ENCODE measurements at places on chromosomes 6 and 20.
A peak's percentile ranks its signal among the peaks of the same experiment; 100 is the strongest.

DNA sequence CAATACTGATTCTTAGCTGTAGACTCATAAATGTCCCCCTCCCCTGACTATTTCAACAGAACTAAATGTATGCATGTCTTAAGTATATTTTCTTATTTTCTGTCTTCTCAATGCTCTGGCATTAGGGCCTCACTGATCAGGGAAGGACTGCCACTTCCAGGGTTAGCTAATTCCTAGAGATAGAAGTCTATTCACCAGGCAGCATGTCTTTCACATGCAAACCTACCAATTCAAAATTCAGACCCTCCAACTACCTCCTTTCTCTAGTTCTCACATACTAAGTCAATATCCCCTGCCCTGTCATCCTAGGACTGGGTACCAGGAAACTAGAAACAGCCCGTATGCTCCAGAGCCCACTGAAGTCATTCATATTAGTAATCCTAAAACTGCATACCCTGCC lies 132.3 kb downstream of the RALGAPA2 start:
- no peak for DNase-seq

GRCh38 chr6:139748353-139749146 lies 374.1 kb upstream of the CITED2 start:
- DNase-seq, result no peak

- DNase-seq, result no peak
These were observed 101.4 kb downstream of the FAM120B start for GRCh38 chr6:170407932-170408331.

DNA sequence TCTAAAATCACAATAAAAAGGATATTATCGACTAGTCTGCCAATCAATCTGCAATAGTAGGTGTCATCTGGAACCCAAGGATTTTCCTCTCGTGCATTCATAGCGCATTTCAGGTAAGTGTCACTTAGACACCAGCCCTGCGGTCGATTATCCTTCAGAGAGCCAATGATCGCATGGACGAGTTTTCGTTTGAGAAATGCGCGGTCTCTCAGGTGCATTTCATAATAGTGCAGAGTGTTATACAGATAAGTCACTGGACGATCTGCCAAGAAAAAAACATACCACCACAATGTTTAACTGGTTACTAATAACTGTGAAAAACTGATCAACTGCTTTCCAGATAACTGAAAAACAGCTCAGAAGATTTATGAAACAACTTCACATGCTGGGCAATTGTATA lies 21.0 kb downstream of the ARG1 start:
- DNase-seq, result no peak

DNA sequence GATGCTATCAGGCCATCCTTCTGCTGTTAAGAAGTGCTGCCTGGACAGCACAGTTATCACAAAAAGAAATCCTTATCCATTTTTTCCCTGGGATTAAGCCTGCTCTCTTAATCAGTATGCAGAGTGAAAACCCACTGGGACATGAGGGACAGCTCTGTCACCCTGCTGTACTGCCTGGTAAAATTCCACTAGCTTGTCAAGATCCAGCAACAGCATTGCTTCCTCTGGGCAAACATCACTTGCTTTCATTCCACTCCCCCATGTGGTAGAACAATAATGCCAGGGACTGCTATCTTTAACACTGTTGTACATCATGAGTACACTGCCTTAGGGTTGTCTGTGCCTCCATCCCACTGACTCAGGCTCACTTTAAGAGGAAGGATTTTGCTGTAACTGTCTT lies 331.3 kb downstream of the KIF16B start:
- no peak for DNase-seq

DNA sequence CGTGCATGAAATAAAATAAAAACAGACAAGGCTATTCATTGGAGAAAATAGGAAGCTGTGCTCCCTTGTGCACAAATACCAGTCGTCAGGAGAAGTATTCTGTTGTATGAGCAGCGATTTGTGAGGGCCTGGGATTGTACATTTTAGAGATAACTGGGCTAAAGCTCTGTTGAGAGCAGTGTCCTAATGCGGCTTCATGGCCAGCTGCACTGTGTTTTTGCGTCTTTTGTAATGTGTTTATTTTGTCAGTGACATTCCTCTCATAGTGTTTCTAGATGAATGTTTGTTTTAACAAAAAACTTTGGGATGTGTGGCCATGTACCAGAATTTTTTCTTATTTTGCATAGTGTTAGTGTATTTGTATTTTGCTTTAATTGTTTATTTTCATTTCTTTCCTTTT lies 14.8 kb downstream of the ERMARD start:
- DNase-seq, result no peak

- no peak for DNase-seq
These were observed 48.3 kb downstream of the TXLNB start for GRCh38 chr6:139243536-139243935.

GRCh38 chr6:133254552-133255228 lies 13.5 kb downstream of the EYA4 start:
- DNase-seq, result no peak

DNA sequence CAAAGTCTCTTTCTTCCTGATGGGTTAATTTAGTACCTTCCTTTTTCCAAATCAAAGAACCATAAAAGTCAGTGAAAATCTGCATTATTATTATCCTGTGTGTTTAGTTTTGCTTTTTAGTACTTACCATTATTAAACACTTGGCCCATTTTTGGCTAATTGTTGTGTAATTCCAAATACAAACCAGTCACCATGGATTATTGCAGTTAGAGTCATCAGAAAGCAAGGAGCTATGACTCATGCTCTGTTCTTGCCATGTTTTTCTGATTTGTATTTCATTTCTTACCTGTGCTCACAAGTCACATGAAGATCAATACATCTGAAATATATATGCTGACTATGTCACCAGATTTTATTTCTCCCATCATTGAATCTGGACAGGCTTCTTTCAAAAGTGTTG lies 31.3 kb downstream of the SLC22A3 start:
- DNase-seq, result no peak

DNA sequence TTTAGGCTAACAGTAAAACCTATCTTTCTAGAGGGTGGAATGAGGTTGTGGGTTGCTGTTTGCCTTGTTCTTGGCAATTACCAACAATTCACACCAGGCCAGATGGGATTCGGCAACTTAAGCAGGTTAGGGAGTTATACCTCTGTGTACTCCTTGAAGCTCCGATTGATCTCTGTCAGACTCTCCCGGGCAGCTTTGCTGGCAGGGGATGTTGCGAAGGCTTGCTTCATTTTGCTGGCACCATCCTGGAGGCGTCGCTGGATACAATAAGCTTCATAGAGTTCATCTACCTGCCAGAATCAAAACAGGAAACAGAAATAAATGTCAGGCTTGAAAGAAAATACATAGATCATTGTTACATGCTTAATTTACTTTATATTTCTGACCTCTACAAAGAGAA lies 66.4 kb upstream of the ARMH2 start:
- no peak for DNase-seq

GRCh38 chr6:125099211-125100073 lies 54.1 kb upstream of the TPD52L1 start:
- peak; percentile 10 for DNase-seq

GRCh38 chr6:12105271-12105670 lies 93.2 kb downstream of the HIVEP1 start:
- no peak for DNase-seq

DNA sequence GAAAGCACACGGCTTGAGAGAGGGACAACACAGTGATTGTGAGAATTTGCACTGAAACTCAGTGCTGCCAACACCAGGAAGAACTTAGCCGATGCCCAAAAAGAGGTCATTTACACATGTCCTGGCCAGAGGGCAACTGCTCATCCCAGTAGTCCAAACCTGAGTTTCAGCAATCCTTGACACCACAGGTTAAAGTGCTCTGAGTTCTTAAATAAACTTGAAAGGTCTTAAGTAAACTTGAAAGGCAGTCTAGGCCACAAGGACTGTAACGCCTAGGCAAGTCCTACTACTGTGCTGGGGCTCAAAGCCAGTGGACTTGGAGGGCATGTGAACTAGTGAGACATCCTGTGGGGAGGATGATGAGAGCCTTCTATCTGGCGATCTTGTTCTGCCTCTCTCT lies 14.1 kb downstream of the SNX14 start:
- no peak for DNase-seq

DNA sequence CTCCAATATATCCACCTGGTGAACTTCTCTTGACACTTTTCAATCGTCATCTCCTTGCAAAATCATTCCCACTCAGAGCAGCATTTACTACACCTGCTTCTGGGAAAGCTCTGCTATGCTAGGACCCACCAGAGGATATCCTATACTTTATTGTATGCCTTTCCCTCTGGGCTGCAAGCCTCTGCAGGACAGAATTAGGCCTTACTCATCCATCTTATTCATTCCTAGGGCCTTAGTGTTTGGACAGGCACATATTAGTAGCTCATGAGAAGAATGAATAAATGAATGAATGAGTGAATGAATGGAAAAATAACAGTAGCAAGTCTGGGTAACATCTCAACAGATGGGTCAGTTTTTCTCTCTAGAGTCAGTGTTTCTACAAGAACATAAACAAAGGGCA lies 216.1 kb downstream of the MAFB start:
- DNase-seq, result no peak

DNA sequence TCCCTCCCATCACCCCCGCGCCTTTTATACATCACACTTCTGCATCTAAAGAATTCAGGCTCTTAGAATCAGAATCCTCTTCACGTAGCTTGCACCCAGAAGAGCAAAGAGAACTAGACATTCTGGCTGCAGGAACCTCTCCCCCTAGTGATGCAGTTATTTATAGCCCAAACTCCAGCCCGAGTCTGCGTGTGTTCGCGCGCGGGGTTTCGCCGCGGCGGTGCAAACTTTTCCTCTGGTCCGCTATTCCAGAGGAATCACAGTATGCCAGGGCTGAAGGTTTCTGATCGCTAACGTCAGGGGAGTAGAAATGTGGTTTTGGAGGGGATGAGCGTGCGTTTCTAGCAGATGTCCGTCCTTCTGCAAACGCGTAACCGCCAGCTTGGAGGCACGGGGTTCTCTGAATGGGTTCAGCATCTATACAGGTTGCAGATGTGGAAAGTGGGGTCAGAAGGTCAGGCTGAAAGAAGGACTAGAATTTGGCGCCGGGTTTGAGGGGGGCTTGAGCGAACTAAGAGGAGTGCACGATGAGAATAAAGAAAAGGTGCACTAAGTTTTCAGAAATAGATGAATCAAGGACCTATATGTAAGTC lies 1.8 kb downstream of the EPHA7 start:
- no peak for DNase-seq

- no peak for DNase-seq
These were observed 108.5 kb upstream of the MAP7 start for GRCh38 chr6:136658711-136659110.

GRCh38 chr6:21265034-21265729 lies 328.4 kb upstream of the SOX4 start:
- no peak for DNase-seq

- DNase-seq, result no peak
These were observed 893 bp downstream of the POLR1H start for GRCh38 chr6:30061858-30062458.

GRCh38 chr20:58130156-58130555 lies 98.3 kb downstream of the ANKRD60 start:
- no peak for DNase-seq

GRCh38 chr6:15843764-15844163 lies 180.9 kb upstream of the DTNBP1 start:
- no peak for DNase-seq

DNA sequence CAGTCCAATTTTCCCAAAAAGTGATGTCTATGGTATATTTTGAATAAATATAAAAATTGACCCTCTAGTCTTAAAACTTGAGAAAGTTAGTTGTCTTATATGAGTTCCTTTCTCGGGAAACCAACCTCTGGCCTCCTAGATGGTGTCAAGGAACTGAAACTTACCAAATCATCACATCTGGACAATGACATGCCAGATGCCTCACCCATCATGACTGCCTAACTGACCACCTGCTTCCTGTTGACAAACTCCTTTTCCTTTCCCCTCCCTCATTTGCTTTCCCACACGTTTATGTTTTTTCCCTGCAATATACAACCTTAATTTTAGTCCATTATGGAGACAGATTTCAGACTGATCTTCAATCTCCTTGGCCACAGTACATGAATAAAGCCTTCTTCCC lies 731.0 kb downstream of the EPHA7 start:
- DNase-seq, result no peak

GRCh38 chr20:25525867-25526266 lies 59.5 kb downstream of the NINL start:
- DNase-seq, result no peak

DNA sequence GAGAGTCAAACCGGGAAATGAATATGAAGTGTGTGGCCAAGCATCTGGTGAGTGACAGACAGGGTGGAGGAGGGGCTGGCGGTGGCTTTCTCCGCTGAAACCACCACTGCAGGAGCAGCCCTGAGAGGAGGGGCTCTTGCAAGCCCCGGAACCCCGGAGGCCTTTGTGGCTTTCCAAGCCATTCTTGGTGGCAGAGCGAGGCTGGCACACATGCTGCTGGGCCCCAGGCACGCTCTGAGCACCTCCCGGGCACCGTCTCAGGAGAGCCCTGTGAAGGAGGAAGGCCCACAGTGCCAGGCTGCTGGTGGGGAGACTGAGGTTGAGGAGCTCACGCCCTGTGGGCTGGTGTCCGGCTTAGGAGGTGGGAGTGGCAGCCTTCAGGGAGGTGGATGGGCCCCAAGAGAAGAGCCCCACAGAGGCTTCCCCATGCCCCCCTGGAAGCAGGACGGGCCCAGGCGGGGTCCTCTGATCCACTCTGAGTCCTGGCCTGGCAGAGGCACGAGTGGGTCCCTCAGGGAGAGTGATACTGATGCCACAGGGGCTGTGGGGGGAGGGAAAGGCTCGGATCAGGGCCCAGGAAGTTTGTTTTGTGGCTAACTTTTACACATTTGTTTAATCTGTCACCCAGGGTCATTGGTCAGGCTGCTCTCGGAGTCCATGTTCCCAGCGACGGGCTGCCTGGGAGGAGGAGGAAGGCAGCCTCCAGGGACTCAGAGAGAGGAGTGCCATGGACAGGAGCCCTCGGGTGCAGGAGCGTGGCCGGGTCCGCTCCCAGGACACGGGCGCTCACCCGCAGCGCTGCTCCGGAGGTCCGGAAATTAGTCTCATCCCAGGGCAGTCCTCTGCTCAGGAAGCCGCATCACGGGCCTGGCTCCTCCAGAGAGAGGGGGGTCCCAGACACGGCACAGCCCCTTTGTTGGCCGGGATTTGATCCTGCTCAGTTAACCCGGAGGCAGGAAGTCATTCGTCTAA lies 170.7 kb downstream of the ERMARD start:
- DNase-seq, result no peak

DNA sequence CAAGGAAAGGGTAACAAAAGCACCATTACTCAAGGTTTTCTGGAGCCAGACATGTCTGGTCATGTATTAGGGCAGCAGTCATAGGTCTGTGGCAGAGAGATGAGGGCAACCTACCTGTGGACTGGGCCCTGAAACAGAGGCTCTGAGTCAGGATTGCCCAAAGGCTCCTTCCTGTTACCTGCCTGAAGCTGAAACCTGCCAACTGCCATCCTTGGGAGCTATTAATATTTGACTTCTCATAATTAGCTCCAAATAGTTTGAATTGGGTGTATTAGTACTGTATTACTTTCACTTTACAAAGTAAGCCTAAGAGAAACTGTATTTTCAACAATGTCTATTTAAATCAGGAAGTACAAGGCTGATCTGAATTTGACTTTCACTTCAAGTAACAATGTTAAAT lies 72.0 kb upstream of the TBX18 start:
- no peak for DNase-seq

GRCh38 chr20:49570828-49571552 lies 3.1 kb upstream of the PTGIS start:
- DNase-seq, result no peak
